ENCODE measurements at places on chromosomes 13 and 19.

- DNase-seq: no peak
Observed at GRCh38 chr19:54248016-54248601, 5.5 kb upstream of the LILRA6 start.

GRCh38 chr13:71368336-71368735 lies 498.7 kb downstream of the DACH1 start:
- no peak for DNase-seq

DNA sequence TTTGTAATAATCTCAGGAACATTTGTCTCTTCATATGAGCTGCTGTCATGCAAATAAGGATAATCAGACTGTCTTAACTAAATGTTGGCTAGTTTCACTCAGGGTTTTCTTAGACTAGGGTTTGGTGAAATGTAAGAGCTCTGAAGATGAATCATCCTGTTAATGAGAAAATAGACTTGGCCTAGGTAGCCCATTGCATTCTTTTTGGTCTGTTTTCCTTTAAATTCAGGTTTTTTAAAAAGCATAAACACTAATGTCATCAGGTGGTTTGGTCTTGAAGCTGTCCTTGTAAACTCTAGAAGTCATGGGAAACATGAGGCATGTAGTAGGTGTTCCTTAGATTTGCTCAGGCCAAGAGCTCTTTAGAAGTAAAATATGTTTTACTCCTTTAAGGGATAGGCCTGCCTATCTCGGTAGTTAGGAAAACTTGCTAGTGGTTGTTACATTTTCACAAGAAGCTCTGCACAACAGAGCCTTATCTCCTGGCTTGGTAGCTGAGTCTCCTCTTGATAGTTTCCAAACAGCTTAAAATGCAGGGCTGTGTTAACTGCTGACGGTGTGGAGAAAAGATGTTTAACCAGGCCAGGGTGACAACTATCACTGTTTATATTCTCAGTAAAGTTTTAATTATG lies 62.0 kb upstream of the C1QTNF9B start:
- no peak for DNase-seq

DNA sequence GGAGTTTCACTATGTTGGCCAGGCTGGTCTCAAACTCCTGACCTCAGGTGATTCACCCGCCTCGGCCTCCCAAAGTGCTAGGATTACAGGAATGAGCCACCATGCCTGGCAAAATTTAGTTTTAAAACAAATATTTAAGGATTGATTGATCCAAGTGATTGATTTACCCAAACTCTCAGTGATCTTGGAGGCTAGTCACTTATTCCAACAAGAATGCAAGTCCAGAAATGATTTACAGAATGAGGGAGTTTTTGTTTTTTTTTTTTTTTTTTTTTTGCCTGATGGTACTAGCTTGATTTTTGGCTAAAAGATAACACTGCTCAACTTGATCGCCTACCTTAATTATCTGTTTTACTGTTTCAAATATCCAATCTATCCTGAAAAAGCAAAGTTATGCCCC lies 5.7 kb upstream of the TEX26 start:
- DNase-seq: no peak

GRCh38 chr19:3456925-3457527 lies 23.3 kb downstream of the SMIM24 start:
- no peak for DNase-seq

GRCh38 chr13:33692531-33692930 lies 125.4 kb upstream of the RFC3 start:
- no peak for DNase-seq

- DNase-seq: no peak
Observed at GRCh38 chr13:42101821-42102585, 53.6 kb downstream of the DGKH start.

DNA sequence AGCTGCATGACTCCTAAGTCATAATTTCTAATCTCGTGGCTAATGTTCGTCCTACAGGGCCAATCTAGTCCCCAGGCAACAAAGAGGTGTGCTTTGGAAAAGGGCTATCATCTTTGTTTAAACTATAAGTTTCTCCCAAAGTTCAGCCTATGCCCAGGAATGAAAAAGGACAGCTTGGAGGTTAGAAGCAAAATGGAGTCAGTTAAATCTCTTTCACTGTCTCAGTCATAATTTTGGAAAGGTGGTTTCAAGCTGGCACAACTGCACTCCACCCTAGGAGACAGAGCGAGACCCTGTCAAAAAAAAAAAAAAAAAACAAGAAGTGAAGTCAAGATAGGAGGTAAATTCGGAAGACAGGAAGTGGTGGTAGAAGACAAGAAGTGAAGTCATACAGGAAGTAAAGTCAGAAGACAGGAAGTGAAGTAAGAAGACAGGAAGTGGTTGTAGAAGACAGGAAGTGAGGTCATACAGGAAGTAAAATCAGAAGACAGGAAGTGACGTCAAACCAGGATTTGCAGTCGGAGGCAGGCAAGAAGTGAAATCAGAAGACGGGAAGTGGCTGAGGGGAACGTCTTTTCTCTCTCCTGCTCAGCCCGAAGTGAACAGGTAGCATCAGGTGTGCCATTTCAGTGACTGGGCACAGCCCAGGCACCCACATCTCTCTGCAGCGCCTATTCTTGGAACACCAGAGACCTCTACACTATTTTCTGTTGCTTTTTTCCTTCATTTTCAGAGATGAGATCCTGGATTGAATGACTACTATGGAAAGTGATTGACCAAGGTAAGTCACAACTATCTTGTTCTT lies 32.2 kb downstream of the GP6 start:
- DNase-seq: peak; percentile 51

DNA sequence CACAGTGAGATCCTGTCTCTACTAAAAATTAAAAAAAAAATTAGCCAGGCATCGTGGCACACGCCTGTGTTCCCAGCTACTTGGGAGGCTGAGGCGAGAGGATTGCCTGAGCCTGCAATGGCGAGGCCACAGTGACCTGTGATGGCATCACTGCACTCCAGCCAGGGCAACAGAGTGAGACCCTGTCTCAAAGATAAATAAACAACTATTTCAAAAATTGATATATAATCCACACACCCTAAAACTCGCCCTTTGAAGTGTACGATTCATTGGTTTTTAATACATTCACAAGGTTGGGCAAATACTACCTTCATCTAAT lies 12.1 kb upstream of the TICAM1 start:
- DNase-seq: no peak

DNA sequence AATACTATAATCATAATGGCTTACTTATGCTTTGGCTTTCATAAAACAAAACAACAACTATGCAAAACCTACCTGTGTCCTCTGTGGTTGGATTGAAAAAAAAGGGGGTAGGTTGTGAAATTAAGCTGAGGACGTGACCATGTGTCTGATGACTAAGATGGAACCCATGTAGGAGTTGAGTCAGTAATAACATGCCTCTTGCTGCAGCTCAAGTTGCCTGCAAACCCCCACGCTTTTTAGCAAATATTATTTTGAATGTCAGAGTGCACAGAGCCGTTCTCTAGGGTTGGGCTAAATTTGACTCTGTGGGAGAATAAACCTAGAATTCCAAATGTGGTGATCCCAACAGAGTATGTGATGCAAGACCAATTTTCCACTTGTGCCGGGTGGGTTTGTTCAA lies 209.3 kb downstream of the KCNRG start:
- no peak for DNase-seq

DNA sequence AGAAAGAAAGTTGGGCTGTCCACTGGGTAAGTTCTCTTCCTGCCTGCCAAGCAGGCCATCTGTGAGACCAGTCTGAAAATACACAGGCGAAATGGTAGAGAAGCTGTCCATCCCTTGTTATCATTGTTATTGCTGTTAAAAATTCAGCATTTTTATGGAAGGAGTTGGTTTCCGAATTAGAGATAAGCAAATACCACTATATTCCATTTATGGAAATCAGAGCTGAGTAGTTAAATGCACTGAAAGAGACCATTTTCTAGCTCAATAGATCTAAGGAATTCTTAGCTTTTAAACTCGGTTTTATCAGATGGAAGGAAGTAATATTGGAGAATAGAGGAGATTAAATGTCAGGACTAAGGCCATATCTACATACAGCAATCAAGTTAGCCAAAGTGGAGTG lies 40.7 kb downstream of the MZT1 start:
- no peak for DNase-seq

GRCh38 chr13:106533943-106534638 lies 1.4 kb downstream of the EFNB2 start:
- DNase-seq: peak; percentile 83

GRCh38 chr13:19606152-19606551 lies 27.3 kb upstream of the MPHOSPH8 start:
- no peak for DNase-seq

GRCh38 chr19:5456841-5457200 lies 1.6 kb downstream of the ZNRF4 start:
- DNase-seq: no peak

DNA sequence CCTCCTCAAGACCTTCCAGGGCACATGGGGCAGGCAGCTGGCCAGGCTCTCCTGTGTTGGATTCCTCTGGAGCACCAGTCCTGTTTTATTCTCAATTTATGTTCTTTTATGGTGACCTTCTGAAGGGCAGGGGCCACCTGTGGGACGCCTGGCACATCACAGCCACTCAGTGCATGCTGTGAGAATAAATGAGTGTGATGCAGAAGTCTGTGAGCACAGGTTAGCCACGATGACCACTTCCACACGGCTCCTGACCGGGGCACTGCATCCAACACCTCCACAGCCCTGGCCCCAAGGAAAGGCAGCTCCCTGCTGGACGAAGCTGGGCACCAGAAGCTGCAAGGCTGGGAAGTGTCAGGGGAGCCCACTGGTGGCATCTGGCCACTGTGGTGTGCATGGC lies 122.8 kb downstream of the CRYL1 start:
- no peak for DNase-seq

DNA sequence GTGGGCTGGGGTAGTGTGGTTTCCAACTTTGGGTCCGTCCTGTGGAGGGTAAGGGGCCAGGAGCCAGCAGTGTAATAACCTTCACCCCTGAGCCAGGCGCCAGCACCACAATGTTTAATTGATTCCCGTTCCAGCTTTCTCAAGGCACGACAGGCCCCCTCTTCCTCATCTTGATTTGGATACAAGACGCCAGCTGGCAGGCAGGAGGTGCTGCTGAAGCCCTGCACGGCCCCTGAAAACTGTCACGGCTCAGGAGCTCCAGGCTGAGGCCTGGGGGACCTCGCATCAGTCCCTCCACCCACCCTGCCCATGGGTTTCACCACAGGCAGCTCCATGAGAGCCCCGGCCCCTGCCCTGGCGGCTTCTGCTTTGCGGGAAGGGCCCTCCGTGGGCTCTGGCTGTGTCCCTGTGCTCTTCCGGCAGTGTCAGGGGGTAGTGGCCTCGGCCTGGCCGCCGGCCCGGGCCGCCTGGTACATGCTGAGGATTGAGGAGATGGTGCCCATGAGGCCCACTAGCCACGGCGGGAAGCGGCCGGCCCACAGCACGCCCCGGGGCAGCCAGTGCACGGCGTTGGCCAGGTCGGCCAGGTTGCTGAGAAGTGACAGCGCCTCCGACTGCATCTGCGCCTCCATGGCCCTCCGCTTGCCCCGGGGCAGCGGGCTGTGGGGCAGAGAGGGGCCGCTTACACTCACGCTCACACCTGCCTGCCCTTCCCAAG lies 11.9 kb downstream of the PEX11G start:
- no peak for DNase-seq

- DNase-seq: peak; percentile 83
Observed at GRCh38 chr13:75704927-75705288, 68.8 kb downstream of the LMO7 start.

GRCh38 chr19:1901940-1902404 lies 3.2 kb upstream of the ADAT3 start:
- no peak for DNase-seq

GRCh38 chr19:49637821-49638738 lies 1.9 kb downstream of the RRAS start:
- peak; percentile 78 for DNase-seq

GRCh38 chr19:40394816-40395210 lies 4.8 kb upstream of the HIPK4 start:
- DNase-seq: no peak

DNA sequence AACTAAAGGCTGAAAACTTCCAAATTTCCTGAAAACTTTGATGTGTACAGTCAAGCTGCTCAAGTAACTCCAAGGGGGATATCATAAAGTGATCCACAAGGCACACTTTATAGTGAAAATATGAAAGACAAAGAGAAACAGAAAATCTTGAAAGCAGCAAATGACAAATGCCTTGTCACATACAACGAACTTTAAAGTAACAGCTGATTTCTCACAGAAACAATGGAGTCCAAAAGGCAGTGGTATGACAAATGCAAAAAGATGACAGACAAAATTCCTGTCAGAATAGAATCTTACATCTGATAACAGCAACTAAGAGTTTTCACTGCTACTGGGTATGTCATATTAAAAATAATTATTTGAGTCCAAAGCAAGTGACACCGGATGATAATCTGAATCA lies 1602.3 kb upstream of the PRR20A start:
- DNase-seq: no peak

GRCh38 chr19:10603084-10603872 lies 16.2 kb upstream of the AP1M2 start:
- peak; percentile 25 for DNase-seq

- no peak for DNase-seq
Observed at GRCh38 chr13:28655561-28655960, 3.4 kb upstream of the POMP start.

DNA sequence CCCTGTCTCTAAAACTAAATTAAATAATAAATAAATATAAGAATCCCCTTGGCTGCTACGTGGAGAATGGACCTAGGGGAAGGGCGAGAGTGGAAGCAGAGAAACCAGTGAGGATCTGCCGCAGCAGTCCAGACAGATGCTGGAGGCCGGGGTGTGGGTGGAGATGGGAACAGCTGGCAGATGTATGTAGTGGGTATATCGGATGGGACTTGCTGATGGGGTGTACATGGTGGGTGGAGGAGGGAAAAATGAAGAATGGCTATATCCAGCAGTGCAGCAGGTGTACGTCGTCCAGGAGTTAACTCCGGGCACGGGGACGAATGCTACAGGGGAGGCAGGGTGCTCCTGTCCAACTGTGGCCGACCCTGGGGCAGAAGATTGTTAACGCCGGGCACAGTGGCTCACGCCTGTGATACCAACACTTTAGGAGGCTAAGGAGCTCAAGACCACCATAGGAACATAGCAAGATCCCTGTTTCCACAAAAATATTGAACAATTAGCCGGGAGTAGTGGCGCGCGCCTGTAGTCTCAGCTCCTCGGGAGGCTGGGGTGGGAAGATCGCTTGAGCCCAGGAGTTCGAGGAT lies 654 bp downstream of the CEP89 start:
- no peak for DNase-seq

- no peak for DNase-seq
Observed at GRCh38 chr13:46178143-46178542, 3.8 kb downstream of the LCP1 start.

DNA sequence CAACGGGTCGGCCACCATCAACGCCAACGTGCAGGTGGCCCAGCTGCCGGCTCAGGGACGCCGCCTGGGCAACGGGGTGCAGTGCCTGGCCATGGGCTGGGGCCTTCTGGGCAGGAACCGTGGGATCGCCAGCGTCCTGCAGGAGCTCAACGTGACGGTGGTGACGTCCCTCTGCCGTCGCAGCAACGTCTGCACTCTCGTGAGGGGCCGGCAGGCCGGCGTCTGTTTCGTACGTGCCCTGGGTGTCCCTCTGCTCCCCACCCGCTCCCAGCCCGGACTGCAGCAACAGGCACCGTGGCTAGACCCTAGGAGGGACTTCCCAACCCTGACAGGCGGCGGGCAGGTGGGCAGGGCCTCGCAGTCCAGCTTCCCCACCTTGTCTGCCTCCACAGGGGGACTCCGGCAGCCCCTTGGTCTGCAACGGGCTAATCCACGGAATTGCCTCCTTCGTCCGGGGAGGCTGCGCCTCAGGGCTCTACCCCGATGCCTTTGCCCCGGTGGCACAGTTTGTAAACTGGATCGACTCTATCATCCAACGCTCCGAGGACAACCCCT lies 3.5 kb downstream of the ELANE start:
- DNase-seq: no peak

- no peak for DNase-seq
Observed at GRCh38 chr19:33509774-33510173, 11.8 kb downstream of the PEPD start.

- peak; percentile 94 for DNase-seq
Observed at GRCh38 chr19:1259206-1259875, 9.8 kb upstream of the CIRBP start.

Data from small intestine (tissue), 16 donors.